GM04504 (cell line): ENCODE measurements at places on chromosomes 1 and 21.

DNA sequence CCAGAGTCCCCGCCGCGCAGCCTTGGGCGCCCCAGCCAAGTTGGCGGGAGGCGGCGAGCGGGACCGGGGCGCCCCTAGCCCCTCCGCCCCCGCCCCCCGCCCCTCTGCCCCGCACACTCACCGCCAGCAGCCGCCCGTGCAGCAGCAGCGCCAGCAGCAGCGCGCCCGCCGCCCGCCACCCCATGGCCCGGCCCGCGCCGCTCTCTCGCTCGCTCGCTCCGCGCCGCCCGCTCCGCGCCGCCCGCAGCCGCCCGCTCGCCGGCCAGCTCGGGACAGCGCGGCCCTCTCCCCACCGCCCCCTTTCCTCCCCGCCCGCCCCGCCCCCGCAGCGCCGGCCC lies at the start of gene HSPG2:
TSS of gene HSPG2 (minus strand) at position 277 of the 338 bp plus-strand sequence. CDS start at position 184, 93 bp downstream.
- no peak for DNase-seq

DNA sequence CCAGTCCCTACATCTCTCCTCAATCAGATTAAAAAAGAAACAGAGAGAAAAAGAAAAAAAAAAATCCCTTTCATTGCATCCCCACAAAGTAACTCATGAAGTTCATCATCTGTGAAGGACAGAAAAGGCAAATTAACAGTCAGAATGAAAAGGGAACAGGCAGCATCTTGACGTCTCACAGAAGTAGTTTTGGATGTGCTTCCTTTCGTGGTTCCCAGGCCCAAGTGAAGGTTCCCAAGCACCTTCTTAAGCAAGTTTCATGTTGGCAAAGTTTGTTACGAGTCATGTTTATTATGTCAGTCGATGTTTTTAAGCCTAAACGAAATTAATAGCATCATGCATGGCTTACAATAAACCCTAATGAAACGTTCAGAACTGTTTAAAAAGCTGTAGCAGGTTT lies 475.2 kb downstream of the SETD4 start:
- DNase-seq, result no peak

- no peak for DNase-seq
These were observed 166.7 kb downstream of the SLC44A5 start for GRCh38 chr1:75444220-75444619.

DNA sequence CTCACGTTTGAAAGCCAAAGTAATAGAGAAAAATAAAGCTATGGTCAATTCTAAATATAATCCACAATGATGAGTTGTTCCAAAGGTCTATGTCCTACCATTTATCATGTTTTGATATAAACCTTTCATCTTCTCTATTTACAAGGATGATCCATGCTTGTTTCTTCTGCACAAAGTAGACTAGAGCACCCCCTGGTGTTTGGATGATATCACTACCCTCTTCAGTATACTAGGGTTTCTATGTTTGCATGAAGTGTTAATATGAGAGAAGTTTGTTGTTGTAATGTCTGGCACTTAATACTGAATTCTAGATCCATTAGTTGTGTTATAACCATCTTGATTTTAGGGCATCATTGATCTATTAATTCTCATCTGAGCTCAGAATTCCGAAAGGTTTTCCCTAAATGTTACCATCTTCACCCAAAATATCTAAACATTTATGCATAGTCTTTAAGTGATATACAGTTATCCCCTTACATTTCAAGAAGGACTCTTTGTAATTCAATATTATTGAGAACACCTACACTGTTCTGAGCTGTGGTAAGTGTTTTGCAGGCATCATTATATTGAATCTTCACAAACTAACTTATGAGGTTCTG lies 21.1 kb downstream of the CLDN8 start:
- no peak for DNase-seq

DNA sequence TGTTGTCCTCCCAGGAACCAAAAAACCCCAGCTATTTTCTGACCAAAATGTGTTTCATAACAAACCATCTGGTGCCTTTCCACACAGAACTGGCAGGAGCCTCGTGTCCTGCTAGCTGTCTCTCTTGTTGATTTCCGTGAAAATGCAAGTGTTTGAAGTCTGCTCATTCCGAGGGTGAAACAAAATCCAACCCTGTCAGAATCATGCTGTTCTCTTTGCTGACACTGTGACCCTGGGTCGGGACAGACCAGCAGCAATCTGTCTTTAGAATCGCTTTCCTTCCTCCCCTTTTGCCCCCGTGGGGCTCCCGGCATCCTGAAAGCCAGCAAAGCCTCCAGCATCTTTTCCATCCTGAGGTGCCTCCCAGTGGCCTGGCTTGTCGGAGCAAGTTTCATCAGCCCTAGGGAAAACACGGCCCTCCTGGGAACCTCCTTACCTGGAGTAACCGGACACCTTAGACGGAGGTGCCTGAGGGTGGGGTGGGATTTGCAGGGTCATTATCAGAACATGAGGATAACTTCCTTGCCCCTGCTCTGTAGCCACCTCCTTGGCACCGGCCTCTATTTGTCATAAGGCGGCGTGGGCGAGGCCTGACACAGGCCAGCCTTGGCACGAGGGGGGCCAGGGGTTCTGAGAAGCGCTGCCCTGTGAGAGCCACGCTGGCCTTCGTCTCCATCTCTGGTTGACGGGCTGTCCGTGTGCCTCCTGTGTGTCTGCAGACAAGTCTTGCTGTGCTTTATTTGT lies 24.9 kb downstream of the LDLRAP1 start:
- DNase-seq, result peak; percentile 65

DNA sequence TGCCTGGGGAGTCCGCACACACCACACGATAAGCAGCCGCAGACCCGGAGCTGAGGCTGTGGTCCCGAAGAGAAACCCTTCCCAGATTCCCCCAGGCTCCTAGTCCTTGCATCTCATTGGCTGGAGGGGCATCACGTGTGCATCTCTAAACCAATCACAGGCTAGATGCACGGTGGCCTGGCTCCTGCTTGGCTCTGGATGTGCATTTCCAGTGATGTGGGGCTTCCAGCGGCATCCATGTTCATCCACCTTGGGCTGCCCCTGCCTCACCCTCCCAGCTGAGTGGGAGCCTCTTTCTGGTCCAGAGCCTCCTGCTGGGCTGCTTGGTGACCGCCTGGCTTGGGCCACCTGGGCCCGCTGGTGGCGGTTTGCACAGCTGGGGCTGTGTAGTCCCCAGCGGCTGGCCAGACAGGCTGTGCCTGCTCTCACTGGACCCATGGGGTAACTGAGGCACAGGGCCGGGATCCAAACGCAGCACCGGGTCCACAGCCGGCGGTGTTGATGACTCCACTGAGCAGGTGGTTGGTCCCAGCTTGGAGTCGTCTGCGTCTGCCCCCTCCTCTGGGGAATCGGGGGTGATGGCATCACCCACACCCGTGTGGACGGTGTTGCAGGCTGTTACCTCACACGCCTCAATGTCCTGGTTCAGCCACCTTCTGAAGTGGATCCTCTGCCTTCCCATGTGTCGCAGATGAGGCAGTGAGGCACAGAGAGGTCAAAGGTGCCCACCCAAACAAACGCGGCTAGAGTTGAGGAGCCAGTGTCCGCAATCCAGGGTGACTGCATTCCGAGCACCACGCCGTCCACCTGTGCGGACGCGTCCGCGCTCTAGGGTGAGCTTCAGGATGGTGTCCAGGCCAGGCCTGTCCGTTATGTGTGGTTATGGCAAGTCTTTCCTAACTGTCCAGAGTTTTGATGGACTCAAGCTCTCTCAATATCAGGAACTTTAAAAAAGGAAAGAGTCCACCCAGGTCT lies 41.3 kb downstream of the COL6A1 start:
- no peak for DNase-seq

GRCh38 chr1:150511985-150512660 lies 3.4 kb upstream of the FALEC start:
- DNase-seq, result no peak

DNA sequence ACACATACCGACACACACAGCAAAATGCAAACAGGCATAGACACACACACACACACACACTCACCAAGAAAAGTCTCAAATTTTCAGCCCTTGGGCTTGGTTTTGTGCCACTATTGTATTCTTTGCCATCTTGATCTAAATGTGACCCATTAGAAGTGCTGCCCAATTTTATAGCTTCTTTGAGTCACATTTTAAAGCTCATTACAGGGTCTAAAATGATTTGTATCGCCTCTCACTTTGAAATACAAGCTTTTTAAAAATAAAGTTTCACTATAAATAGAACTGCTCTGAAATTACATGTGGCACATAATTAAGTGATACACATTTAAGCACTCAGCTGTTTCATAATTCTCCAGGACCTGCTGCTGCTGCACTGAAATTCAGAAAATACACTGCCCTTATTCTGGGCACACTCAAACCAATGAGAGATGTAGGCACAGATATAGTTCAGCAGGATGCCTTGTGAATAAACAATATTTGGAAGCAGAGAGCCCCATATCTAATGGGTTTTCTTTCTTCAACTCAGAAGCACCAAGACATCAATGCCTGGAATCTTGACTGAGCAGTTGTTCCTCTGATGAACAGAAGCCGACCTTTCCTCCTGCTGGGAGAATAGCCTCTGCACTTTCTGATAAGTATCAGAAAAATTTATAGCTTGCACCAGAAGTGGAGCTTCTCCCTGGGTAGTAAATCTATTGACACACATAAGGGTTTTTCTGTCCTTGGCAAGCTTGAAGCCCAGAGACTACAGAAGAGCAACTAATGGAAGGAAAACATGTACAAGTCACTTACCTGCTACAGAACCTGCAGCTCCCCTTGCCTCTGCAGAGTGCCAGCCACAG lies 37.0 kb upstream of the PLPPR4 start:
- DNase-seq, result no peak

DNA sequence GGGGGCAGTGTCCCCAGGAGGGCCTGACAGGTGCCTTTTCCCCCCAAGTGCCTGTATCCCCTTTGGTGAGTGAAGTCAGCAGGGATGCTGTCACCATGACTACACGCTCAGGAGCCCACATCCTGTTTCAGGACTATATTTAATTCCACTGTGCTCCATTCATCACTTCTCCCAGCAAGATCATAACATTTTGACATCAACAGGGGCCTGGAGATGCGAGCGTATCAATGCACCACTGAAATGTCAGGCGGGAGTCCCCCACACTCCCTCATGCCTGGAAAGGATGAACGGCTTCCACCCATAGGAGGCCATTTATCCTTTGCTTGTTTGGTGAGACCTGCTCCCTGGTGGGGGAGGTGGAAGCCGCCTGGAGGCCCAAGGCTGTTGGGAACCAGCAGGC lies 119.1 kb downstream of the PTPRU start:
- DNase-seq, result no peak

GRCh38 chr1:79705218-79705617 lies 698.7 kb upstream of the ADGRL4 start:
- DNase-seq, result no peak
